ENCODE measurements at places on chromosomes 2 and 18.

DNA sequence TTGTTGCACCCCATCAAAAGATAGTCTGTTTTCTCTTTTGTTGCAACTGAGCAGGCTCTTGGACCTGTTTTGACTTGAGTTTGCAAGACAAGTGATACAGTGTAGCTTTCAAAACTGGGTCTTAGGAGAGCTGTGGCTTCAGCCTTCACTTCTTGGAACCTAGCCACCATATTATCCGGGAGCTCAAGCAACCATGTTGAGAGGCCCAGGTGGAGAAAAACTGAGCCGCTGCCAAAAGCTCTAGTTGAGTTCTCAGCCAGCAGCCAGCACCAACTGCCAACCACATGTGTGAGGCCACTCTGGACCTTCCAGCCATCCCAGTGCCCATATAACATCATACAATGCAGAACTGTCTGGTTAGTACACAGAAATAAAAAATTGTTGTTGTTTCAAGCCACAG lies 5.4 kb downstream of the CACNB4 start:
- DNase-seq = no peak

- DNase-seq = no peak
These were observed 121.6 kb downstream of the MTCL1 start for GRCh38 chr18:8826971-8827370.

- DNase-seq = no peak
These were observed 421.3 kb upstream of the NXPH2 start for GRCh38 chr2:139201516-139201915.

GRCh38 chr2:38077431-38077769 lies 1.4 kb upstream of the CYP1B1 start:
- DNase-seq = no peak

GRCh38 chr2:20643826-20644225 lies 7.1 kb downstream of the HS1BP3 start:
- DNase-seq = no peak

DNA sequence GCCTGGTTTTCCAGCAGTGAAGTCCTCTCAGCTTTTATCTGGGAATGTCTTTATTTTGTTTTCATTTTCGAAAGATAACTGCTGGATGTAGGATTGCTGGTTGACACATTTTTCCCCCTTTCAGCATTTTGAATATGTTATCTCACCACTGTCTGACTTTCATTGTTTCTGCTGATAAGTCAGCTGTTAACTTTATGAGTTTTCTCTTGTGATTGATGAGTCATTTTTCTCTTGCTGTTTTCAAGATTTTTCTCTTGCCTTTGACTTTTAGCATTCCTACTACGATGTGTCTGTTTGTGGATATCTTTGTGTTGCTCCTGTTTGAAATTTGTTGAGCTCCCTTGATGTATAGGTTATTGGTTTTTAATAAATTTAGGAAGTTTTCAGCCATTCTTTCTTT lies 85.5 kb downstream of the AGPS start:
- DNase-seq = no peak

GRCh38 chr2:85684806-85685205 lies 9.4 kb upstream of the GNLY start:
- no peak for DNase-seq

DNA sequence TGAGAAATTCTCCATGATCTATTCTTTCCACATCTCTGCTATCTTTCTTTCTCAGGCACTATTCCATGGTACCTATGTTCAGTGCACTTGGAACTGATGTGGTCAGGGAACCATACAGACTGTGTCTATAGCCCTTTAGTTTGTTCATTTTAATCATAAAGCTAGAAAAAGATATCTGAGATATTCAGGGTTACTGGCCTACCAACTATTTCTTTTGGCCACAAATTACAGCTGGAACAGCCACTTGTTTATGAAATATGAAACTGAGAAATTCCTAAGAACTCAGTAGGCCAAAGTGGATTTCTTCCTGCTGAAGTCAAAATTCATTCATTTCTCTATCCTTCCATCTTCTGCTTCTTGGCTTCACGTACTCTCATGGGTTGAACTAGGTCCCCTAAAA lies 22.8 kb upstream of the LYPD1 start:
- no peak for DNase-seq

DNA sequence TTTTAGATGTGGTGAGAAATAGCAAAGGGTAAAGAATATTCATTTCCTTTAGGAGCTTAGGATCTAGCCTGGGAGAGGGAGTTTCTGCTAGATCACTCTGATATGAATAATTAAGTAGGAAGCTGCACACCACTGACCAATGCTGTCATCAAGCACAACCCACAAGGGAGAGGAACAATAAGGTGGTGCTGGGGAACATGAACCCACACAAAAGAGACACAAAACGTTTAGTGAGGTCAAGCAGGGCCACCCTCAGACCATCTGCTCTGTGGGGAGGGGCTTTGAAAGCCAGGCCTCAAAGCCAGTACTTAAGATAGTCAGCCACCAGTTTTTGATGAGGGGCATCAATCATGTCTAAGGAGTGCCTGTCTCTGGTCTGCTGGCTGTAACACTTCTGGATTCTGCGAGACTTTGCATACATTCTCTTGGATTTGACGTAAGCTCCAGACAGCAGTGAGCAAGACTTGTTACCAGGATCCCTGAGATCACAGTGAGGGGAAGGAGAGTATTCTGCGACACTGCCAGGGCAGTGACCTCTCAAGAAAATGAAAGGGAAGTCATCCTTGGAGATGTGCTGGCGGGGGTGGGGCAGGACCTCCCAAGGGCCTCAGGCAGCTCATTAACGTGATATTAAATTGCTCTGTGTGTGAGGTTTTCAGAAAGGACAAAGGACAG lies 127.0 kb downstream of the CCBE1 start:
- DNase-seq = no peak

DNA sequence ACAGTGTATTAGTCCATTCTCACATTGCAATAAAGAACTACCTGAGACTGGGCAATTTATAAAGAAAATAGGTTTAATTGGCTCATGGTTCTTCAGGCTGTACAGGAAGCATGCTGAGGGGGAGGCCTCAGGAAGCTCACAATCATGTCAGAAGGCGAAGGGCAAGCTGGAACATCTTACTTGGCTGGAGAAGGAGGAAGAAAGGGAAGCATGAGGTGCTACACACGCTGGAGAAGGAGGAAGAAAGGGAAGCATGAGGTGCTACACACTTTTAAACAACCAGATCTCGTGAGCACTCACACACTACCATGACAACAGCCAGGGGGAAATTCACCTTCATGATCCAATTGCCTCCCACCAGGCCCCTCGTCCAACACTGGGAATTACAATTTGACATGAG lies 95.3 kb upstream of the FAM110C start:
- DNase-seq = no peak

DNA sequence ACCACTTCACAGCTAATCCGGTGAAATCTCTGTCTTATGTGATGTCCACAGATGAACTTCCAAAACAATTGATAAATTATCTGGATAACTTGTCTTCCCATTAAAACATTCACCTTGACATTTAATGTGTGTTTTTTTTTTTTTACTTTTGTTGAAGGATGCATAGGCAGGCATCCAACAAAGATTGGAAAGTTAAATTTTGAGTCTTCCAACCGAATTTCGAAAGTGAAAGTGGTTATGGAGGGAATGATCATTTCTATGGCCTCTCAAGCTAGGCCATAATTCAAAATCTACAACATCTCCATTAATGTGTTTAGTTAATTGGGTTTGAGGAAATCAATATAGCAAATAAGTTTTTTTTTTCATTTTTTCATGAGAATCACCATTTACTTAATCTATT lies 1495.5 kb upstream of the ACVR2A start:
- no peak for DNase-seq

- no peak for DNase-seq
These were observed 44.3 kb downstream of the MFSD6 start for GRCh38 chr2:190452433-190452832.

GRCh38 chr2:241929551-241930490 lies 60.3 kb downstream of the RTP5 start:
- DNase-seq = no peak

DNA sequence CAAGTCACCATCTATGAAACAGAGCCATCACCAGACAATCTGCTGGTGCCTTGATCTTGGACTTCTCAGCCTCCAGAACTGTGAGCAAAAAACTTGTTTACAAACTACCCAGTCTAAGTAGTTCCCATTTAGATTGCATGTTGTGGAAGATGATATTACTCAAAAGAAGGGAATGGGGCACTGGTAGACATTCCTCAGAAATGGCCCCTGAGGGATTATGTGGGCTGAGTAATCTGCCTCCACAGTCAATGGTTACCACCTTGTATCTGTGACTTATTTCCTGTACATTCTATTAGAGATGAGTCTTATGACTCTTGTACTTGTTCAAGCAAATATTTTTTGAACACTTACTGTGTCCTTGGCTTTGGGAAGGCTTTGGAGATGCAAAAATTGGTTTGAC lies 160.4 kb downstream of the NUP35 start:
- DNase-seq = no peak

GRCh38 chr2:200869014-200869413 lies 4.6 kb upstream of the CLK1 start:
- DNase-seq = no peak

DNA sequence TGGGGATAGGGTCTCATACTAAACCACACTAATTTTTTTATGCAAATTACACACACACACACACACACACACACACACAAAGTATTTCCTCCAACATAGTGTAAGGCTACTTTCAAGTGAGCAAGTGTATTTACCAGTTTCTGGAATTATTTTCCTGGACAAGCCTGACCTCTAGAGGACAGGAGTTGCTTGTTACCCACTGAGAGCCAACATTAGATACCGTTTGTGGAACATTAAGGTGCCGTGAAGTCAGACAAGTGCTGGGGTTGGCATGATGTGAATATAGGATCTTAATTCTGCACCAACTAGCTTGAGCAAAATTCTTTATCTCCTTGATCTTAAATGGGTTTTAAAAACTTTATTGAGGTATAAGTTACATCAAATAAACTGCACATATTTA lies 39.3 kb upstream of the SERPINB2 start:
- no peak for DNase-seq
